Natural killer cell (primary cell): ENCODE measurements at places on chromosomes 1 and 21.

- no peak for DNase-seq
- H3K27me3 ChIP-seq = no peaks in the 10 kb centered on the region
- no peak overlapping the region for H3K4me3 ChIP-seq
- H3K36me3 ChIP-seq = no peaks in the 10 kb centered on the region
- no peak overlapping the region for H3K27ac ChIP-seq
These were observed 672.8 kb downstream of the PTPRC start for GRCh38 chr1:199311478-199312262.

- H3K27me3 ChIP-seq = peaks cover 2% of the 10 kb centered on the region
- H3K4me1 ChIP-seq = no peaks in the 10 kb centered on the region
- no peak overlapping the region for H3K4me3 ChIP-seq
- H3K27ac ChIP-seq = no peak overlapping the region
- no peak for DNase-seq
These were observed 65.2 kb upstream of the GJA8 start for GRCh38 chr1:147837129-147837963.

DNA sequence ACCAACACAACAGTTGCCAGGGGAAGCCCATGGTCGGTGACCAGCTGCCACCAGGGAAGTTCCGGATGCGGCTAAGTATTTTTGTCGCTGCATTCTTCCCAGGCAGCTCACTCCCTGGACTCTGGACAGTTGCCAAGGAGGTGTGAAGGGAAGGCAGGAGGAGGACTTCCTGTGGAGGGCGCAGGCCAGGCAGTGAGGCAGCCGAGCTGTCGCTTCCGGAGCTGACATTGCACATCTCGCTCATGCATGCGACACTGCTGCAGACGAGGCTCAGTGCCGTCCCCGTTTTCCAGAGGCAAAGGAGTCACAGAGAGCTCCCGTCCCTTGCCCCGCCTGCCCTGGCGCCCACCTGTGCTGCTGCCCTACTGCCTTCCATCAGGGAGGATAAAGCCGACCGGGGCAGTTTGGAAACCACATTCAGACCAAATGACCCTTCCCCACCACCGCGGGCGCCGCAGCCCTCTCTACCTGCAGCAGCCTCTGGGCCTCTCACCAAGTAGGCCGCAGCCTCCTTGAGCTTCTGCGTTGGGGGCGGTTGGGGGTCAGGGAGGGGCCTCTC is 81.4 kb downstream of the NENF start:
- peaks cover 16% of the 10 kb centered on the region for H3K4me1 ChIP-seq
- no peak overlapping the region for H3K27ac ChIP-seq
- no peak for DNase-seq
- H3K36me3 ChIP-seq = no peaks in the 10 kb centered on the region

GRCh38 chr1:24201941-24202440 is 14.9 kb upstream of the IFNLR1 start:
- peaks cover 6% of the 10 kb centered on the region for H3K4me1 ChIP-seq
- peak; percentile 34 for DNase-seq
- H3K27ac ChIP-seq = no peak overlapping the region

DNA sequence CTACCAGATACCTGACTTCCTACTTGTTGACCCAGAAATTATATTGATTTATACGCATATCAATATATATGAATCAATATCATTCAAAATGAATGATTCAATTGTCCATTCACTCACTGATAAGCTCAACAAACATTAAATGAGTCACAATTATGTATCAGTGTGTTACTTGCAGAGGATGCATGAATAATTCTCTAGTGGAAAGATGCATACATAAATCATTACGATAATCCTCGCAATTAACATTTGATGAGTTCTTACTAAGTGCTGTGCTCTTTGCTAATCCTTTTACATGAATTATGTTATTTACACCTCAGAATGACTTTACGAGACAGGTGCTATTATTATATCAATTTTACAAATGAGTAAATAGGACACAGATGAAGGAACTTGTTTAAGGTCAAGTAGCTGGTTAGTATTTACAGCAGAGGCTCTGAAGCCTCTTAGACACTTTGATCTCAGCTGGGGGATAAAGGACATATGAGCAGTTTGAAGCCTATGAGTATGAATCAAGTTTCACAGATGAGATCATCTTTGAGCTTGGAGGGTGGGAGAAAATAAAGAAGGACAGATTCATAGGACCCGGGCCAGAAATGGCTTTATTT is 112.8 kb upstream of the ADAMTS5 start:
- H3K27ac ChIP-seq = no peak overlapping the region
- no peak for DNase-seq
- no peaks in the 10 kb centered on the region for H3K36me3 ChIP-seq
- no peak overlapping the region for H3K4me3 ChIP-seq
- H3K27me3 ChIP-seq = no peaks in the 10 kb centered on the region
- H3K4me1 ChIP-seq = no peaks in the 10 kb centered on the region

- no peak for DNase-seq
- no peak overlapping the region for H3K27ac ChIP-seq
- H3K4me1 ChIP-seq = peaks cover 11% of the 10 kb centered on the region
- H3K36me3 ChIP-seq = no peaks in the 10 kb centered on the region
- peaks cover 43% of the 10 kb centered on the region for H3K27me3 ChIP-seq
These were observed 1.2 kb upstream of the HMCN1 start for GRCh38 chr1:185732951-185733350.

DNA sequence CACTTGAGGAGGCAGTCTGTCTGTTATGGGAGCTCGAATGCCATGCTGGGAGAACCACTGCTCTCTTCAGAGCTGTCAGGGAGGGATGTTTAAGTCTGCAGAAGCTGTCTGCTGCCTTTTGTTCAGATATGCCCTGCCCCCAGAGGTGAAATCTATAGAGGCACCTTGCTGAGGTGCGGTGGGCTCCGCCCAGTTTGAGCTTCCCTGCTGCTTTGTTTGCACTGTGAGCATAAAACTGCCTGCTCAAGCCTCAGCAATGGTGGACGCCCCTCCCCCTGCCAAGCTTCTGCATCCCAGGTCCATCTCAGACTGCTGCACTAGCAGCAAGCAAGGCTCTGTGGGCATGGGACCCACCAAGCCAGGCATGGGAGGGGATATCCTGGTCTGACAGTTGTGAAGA is 247.5 kb downstream of the LMX1A start:
- H3K36me3 ChIP-seq = no peaks in the 10 kb centered on the region
- H3K27me3 ChIP-seq = no peaks in the 10 kb centered on the region
- DNase-seq = no peak
- no peaks in the 10 kb centered on the region for H3K4me1 ChIP-seq
- H3K27ac ChIP-seq = no peak overlapping the region

- H3K36me3 ChIP-seq = peaks cover 47% of the 10 kb centered on the region
- H3K27ac ChIP-seq = no peak overlapping the region
- no peak for DNase-seq
These were observed 36.2 kb downstream of the MEF2D start for GRCh38 chr1:156464335-156464734.

DNA sequence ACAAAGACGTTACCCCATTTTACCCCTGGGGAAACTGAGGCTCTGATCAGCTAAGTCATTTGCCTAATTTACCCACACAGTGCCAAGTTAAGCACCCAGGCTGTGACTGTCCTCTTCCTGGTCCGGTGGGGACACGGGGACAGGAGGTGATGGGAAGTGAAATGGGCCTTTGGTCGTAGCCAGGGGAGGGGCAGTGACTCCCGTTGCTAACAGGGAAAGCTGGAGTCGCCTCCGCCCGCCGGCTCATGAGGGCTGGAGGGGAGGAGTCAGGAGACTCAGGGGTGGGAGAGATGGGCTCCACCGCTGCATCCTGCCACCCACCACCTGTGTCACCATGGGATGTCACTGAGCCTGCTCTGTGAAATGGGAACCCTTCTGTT is 139.3 kb downstream of the PGBD5 start:
- H3K36me3 ChIP-seq = no peaks in the 10 kb centered on the region
- H3K4me1 ChIP-seq = peaks cover 15% of the 10 kb centered on the region
- no peaks in the 10 kb centered on the region for H3K27me3 ChIP-seq

GRCh38 chr1:155352631-155353030 is 31.9 kb downstream of the RUSC1 start:
- no peak for DNase-seq
- H3K27me3 ChIP-seq = no peaks in the 10 kb centered on the region
- H3K27ac ChIP-seq = no peak overlapping the region
- no peaks in the 10 kb centered on the region for H3K4me1 ChIP-seq

GRCh38 chr1:167137332-167137781 is 43.5 kb downstream of the STYXL2 start:
- H3K27ac ChIP-seq = no peak overlapping the region
- no peak overlapping the region for H3K4me3 ChIP-seq
- no peaks in the 10 kb centered on the region for H3K4me1 ChIP-seq
- H3K27me3 ChIP-seq = no peaks in the 10 kb centered on the region
- H3K36me3 ChIP-seq = no peaks in the 10 kb centered on the region
